ENCODE measurements at places on chromosomes 13 and 19.

DNA sequence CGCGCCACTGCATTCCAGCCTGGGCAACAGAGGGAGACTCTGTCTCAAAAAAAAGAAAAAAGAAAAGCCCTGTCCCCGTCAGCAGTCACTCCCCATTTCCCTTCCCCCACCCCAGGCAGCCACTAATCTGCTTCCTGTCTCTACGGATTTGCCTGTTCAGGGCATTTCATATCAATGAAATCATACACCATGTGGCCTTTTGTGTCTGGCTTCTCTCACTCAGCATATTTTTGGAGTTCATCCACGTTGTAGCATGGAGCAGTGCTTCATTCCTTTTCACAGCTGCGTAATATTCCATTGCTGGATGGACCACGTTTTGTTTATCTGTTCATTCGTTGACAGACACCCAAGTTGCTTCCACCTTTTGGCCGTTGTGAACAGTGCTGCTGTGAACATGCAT, 36.1 kb upstream of the KLF2 start:
- H3K27me3 ChIP-seq = peaks cover 17% of the 10 kb centered on the region
- H3K36me3 ChIP-seq = no peaks in the 10 kb centered on the region
- peaks cover 5% of the 10 kb centered on the region for H3K4me1 ChIP-seq
- H3K27ac ChIP-seq = no peak overlapping the region
- H3K4me3 ChIP-seq = no peak overlapping the region

- no peak overlapping the region for H3K4me3 ChIP-seq
- H3K36me3 ChIP-seq = no peaks in the 10 kb centered on the region
- H3K27ac ChIP-seq = no peak overlapping the region
- DNase-seq = no peak
- peaks cover 3% of the 10 kb centered on the region for H3K27me3 ChIP-seq
Observed at GRCh38 chr19:40945645-40946044, 45.4 kb upstream of the CYP2B6 start.

- no peaks in the 10 kb centered on the region for H3K4me1 ChIP-seq
- no peak for DNase-seq
- no peak within 1 kb of the TSS for H3K27ac ChIP-seq
- H3K27me3 ChIP-seq = peaks cover 4% of the 10 kb centered on the region
- H3K36me3 ChIP-seq = no peaks in the 10 kb centered on the region
Observed at GRCh38 chr19:39602224-39602623, at the start of gene LGALS13. LGALS13 (plus strand) TSS chr19:39602524; CDS start chr19:39602569, 45 bp downstream.

DNA sequence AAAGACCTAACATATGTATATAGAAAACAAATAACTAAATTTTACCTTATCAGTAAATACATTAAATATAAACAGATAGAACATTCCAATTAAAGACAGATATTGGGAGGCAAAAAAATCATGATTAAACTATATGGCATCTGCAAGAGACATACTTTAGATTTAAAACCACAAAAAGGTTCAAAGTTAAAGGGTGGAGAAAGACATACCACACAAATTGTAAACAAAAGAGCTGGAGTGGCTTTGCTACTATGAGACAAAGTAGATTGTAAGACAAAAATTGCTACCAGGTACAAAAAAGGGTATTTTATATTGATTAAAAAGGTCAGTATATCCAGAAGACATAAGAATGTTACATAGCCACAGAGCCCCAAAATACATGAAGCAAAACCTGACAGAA, 200.2 kb downstream of the KCNRG start:
- H3K27ac ChIP-seq = no peak overlapping the region
- no peaks in the 10 kb centered on the region for H3K27me3 ChIP-seq
- no peak for DNase-seq
- no peaks in the 10 kb centered on the region for H3K36me3 ChIP-seq
- H3K4me3 ChIP-seq = no peak overlapping the region
- H3K4me1 ChIP-seq = no peaks in the 10 kb centered on the region

GRCh38 chr13:49457221-49457620, 13.1 kb downstream of the SETDB2 start:
- H3K4me3 ChIP-seq = no peak overlapping the region
- H3K36me3 ChIP-seq = peaks cover 31% of the 10 kb centered on the region
- H3K27me3 ChIP-seq = no peaks in the 10 kb centered on the region

- no peaks in the 10 kb centered on the region for H3K4me1 ChIP-seq
- no peak overlapping the region for H3K27ac ChIP-seq
- no peaks in the 10 kb centered on the region for H3K36me3 ChIP-seq
- no peak overlapping the region for H3K4me3 ChIP-seq
- peak; percentile 60 for DNase-seq
- no peaks in the 10 kb centered on the region for H3K27me3 ChIP-seq
Observed at GRCh38 chr13:66618702-66619101, 611.4 kb downstream of the PCDH9 start.

DNA sequence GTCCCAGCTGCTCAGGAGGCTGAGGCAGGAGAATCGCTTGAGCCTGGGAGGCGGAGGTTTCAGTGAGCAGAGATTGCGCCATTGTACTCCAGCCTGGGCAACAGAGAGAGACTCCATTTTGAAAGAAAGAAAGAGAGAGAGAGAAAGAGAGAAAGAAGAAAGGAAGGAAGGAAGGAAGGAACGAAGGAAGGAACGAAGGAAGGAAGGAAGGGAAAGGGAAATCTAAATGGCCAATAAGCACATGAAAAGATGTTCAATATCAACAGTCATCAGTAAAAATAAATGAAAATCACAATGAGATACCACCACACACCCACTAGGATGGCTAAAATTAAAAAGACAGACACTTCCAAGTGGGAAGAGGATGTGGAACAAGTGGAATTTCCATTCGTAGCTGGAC, 19.7 kb downstream of the FXYD5 start:
- H3K4me3 ChIP-seq = no peak overlapping the region
- no peak overlapping the region for H3K27ac ChIP-seq
- no peak for DNase-seq
- no peaks in the 10 kb centered on the region for H3K27me3 ChIP-seq

- H3K27ac ChIP-seq = no peak overlapping the region
- H3K4me3 ChIP-seq = no peak overlapping the region
- H3K27me3 ChIP-seq = no peaks in the 10 kb centered on the region
- no peaks in the 10 kb centered on the region for H3K36me3 ChIP-seq
Observed at GRCh38 chr13:66087269-66087710, 1142.8 kb downstream of the PCDH9 start.

DNA sequence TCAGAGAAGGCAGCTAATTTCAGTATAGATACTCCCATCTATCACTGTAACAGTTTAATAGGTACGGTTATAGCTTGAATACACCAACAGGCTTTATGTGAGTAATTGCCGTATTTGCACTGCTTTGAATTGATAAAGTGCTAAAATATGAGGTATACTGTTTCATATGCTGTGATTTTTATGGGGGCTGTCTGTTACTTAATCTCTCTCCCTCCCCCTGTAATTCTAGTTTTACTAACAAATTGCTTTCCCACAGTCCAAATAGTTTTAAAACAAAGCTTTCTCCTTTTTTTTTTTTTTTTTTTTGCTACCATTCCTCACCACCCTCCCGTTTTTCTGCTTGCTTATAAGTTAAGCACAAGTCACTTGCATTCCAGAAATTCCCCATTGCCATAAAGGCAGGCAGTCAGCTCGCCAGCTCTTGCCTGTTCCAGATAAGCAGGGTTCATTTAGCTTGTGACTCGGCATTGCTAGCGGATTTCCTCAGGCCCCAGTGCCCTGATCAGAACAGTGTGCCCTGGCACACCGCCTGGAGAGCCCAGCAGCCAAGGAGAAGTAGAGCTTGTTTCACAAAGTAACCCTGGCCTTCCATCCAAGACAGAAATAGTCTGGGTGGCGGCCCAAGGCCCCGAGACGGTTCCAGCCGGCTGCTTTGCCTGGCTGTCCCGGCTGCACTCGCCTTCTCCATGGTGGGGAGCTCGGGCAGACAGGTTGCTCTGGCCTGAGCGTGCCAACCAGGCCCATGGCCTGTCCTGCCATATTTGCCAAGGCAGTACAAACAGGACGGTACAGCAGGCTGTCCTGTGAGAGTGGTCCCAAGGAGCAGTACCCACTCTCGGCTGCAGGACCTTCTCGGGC, 43.5 kb upstream of the NPAS1 start:
- H3K27me3 ChIP-seq = no peaks in the 10 kb centered on the region
- H3K36me3 ChIP-seq = peaks cover 7% of the 10 kb centered on the region
- H3K4me3 ChIP-seq = peak overlapping the region; percentile 12
- H3K4me1 ChIP-seq = peaks cover 41% of the 10 kb centered on the region

GRCh38 chr13:29508130-29508875, 87.2 kb downstream of the SLC7A1 start:
- H3K4me1 ChIP-seq = peaks cover 24% of the 10 kb centered on the region
- H3K4me3 ChIP-seq = peak overlapping the region; percentile 45
- peak; percentile 84 for DNase-seq
- H3K27me3 ChIP-seq = no peaks in the 10 kb centered on the region

GRCh38 chr13:59409211-59409610, 754.5 kb downstream of the DIAPH3 start:
- no peak overlapping the region for H3K4me3 ChIP-seq
- peaks cover 4% of the 10 kb centered on the region for H3K27me3 ChIP-seq
- no peaks in the 10 kb centered on the region for H3K4me1 ChIP-seq
- no peak overlapping the region for H3K27ac ChIP-seq
- peak; percentile 10 for DNase-seq

DNA sequence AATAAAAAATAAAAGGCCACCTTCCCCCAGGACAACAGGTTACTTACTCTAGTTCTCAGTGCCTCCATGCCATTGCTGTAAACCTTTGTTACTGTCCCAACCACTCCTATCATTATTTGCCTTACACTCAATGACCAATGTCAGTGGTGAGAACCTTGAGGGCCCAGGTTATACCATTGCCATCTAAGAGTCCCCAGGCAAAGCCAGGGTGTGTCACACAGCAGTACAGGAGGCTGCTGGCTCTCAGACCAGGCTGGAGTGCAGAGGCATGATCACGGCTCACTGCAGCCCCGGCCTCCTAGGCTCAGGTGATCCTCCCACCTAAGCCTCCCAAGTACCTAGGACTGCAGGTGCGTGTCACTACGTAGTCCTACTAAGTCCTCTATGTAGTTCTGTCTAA, 6.1 kb downstream of the ELAVL1 start:
- no peak overlapping the region for H3K27ac ChIP-seq
- H3K36me3 ChIP-seq = no peaks in the 10 kb centered on the region
- DNase-seq = no peak
- H3K4me1 ChIP-seq = peaks cover 35% of the 10 kb centered on the region

GRCh38 chr13:40963927-40964326, 55.2 kb downstream of the ELF1 start:
- H3K27ac ChIP-seq = no peak overlapping the region
- peak; percentile 42 for DNase-seq
- no peak overlapping the region for H3K4me3 ChIP-seq

DNA sequence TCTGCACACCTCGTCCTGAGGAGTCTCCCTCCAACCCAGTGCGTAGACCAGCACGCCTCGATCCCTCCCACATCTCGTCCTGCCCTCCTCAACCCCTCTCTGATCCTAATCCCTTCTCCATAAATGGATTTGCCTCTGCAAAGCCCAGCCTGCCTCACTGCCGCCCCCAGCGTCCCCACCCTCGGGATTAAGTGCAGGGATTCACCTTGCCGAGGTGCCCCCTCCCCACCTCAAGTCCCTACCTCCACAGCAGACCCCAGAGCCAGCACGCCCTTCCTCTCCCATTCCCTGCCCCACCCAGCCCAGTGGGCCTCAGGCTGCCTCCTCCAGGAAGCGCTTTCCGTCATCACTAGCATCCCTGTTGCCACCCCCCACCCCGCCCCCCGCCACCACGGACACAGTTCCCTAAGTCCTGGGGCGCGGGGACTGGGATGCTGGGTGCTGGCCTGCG, 4.0 kb downstream of the KLF16 start:
- H3K4me3 ChIP-seq = peak overlapping the region; percentile 56
- DNase-seq = no peak
- peaks cover 73% of the 10 kb centered on the region for H3K4me1 ChIP-seq
- no peak overlapping the region for H3K27ac ChIP-seq

DNA sequence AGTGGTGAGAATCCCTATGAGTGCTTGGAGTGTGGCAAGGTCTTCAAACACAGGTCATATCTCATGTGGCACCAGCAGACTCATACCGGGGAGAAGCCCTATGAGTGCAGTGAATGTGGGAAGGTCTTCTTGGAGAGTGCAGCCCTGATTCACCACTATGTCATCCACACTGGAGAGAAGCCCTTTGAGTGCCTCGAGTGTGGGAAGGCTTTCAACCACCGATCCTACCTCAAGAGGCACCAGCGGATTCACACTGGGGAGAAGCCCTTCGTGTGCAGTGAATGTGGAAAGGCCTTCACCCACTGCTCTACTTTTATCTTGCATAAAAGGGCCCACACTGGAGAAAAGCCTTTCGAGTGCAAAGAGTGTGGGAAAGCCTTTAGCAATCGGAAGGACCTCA, 18.7 kb upstream of the AURKC start:
- H3K4me3 ChIP-seq = no peak overlapping the region

DNA sequence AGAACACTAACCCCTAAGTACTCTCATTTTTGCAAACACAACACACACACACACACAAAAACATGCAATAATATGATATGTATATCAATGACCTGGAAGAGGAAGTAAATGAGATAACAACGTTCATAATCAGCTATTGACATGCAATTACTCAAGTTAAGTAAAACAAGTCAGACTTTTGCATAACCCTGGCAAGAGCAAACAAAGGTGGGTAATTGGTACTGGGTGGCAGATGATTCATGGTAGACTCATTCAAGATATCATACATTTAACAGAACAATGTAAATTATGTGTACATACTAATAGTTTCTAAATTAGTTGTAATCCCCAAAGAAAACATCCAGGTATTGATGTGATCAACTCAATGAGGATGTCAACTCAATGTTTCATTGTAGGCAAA, 508.8 kb downstream of the DACH1 start:
- no peak overlapping the region for H3K4me3 ChIP-seq
- H3K27me3 ChIP-seq = no peaks in the 10 kb centered on the region
- no peaks in the 10 kb centered on the region for H3K4me1 ChIP-seq
- no peaks in the 10 kb centered on the region for H3K36me3 ChIP-seq
- no peak overlapping the region for H3K27ac ChIP-seq
- DNase-seq = no peak

DNA sequence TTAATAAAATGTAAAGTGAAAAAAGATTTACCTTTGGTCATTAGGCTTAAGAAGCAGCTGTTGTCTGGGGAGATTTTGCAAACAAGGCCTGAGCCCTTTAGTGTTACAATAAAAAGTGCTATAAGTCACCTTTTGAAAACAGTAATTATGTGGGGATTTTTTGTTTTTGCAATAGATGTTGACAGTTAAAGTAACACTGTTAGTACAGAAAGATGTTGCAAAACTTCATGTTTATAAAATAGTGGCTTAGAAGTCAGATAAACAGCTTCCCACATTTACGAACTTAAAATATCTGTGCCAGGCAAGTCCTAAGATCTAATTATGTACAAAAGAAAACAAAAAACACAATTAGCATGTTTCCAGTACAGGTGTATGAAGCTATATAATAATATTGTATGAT, 138.0 kb upstream of the IRS2 start:
- no peak overlapping the region for H3K4me3 ChIP-seq
- no peaks in the 10 kb centered on the region for H3K27me3 ChIP-seq
- H3K27ac ChIP-seq = no peak overlapping the region
- no peaks in the 10 kb centered on the region for H3K36me3 ChIP-seq
- peak; percentile 43 for DNase-seq

GRCh38 chr19:35021016-35021415, 9.3 kb upstream of the SCN1B start:
- H3K4me3 ChIP-seq = no peak overlapping the region
- peaks cover 80% of the 10 kb centered on the region for H3K36me3 ChIP-seq
- H3K4me1 ChIP-seq = peaks cover 1% of the 10 kb centered on the region
- no peak for DNase-seq
- no peak overlapping the region for H3K27ac ChIP-seq

- no peak overlapping the region for H3K27ac ChIP-seq
- DNase-seq = no peak
- no peaks in the 10 kb centered on the region for H3K4me1 ChIP-seq
Observed at GRCh38 chr19:57563547-57563946, 3.9 kb upstream of the ZNF550 start.

Data from mesenchymal stem cell (in vitro differentiated cells and primary cell).